Activated T-helper 17 cell treated with anti-CD3 and anti-CD28 coated beads, Interleukin-2, amount 50 U/mL, for 72 hours (primary cell): ENCODE measurements at places on chromosomes 5 and 9.

GRCh38 chr5:151196556-151197290 is 27.2 kb downstream of the CCDC69 start:
- peak; percentile 34 for ATAC-seq

GRCh38 chr5:79685627-79686026 is 4.0 kb upstream of the CMYA5 start:
- ATAC-seq = no peak

DNA sequence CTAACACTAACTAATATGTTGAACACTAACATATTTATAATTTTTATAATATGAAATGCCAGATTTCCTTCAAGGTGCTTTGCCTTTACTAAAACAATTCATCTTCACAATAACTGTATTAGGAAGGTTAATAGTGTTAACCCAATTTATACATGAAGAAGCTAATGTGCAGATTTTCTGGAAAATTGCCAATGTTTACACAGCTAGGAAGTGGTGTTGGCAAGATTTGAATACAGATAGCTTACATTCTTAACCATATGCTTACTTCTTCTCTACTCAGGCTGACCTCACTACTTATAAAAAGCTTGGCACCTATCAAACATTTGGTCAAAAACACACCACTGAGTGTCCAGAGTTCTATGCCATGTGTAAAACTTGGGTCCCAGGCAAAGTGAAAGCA is 445.4 kb upstream of the ITGA1 start:
- ATAC-seq = no peak

DNA sequence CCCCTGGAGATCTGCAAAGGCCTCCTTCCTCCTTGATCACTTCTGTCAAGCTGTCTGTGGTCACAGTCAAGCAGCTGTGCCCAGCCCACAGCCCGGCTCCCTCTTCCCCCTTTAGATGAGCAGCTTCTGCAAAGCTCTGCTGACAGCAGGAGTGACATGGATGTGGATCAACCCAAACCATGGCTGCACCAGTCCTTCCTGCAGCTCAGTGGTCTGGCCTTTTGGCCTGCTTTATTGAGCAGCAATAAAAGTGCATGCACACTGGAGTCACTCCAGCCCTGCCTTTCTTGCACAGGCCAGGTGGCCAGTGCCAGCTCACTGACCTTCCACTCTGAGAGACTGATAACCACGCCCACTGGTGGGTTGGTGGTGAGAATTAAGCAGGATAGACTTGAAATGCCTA is 91.3 kb upstream of the OTULINL start:
- no peak for ATAC-seq

DNA sequence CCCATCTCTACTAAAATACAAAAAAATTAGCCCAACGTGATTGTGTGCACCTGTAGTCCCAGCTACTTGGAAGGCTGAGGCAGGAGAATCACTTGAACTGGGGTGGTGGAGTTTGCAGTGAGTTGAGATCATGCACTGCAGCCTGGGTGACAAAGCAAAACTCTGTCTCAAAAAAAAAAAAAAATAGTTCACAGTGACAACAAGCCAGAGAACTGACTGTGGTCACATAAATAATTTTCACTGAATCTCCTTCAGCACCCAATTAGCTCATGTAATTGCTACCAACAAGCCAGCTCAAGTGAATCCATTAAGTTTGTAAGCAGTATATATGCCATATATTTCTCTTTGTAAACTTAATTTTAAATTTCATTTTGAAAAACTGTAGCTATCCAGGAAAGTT is 14.5 kb upstream of the AFAP1L1 start:
- no peak for ATAC-seq

DNA sequence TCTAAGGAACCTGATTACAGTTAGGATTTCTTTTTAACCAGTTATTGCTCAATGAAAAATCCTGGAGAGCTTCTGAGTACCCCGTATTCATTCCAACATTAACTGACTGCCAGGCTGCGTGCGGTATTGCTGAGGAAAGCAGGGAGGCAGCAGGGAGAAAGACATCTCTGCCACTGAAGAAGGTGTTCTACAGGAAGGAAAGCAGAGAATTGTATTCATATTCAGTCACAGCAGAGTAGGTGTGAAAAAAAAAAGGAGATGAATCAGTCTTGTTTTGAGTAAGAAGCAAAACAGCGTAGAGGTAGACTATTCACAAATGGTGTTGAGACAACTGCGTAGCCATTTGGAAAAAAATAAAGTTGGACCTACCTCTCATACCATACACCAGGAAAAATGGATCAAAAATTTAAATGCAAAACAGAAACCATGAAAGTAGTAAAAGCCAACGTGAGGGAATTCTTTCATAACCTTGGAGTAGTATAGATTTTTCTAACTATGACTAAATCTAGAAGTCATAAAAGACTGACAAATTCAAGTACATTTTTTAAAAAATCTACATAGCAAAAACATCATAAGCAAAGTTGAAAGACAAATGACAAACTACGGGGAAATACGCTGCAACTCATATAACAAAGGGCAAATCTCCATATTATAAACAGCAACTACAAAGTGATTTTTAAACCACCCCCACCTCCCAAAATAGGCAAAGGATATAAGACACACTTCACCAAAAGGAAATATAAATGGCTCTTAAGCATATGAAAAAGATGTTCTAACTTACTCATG is 9.9 kb upstream of the NR4A3 start:
- ATAC-seq = peak; percentile 81

DNA sequence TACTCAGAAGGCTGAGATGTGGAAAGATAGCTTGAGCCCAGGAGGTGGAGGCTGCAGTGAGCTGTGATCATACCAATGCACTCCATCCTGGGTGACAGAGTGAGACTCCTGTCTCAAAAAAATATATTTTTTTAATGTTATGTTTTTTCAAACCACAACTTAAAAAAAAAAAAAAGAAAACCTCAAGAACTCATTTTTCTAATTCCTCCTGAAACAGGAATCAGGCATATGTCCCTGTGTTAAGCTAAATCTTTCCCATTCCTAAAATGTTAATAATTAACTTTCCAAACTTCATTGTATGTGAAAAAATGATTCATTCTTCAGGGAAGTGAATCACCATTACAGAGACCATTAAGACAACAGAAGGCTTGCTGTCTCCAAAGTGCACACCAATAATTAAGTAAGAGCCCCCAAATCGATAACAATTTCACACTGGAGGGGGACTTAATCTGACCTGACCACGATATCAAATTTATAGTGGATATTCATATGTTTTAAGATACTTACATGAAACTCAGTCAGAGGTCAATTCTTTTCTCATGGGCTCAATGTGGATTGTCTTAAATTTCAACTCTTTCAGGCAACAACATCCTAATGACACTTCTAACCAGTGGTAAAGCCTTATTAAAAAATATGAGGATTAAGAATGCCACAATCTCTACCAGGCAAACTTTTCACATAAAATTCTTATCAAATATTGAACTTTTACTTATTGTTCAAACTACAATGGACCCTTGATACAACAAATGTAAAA is 5.2 kb downstream of the CEMIP2 start:
- no peak for ATAC-seq

- no peak for ATAC-seq
These were observed 15.4 kb upstream of the PTGS1 start for GRCh38 chr9:122355336-122355875.
